ENCODE measurements at places on chromosomes 12 and 14. TPM values are rescaled to one million over a fixed set of nuclear protein-coding genes. Genes with fewer than 3 reads are reported as not detected.
A peak's percentile ranks its signal among the peaks of the same experiment; 100 is the strongest.

DNA sequence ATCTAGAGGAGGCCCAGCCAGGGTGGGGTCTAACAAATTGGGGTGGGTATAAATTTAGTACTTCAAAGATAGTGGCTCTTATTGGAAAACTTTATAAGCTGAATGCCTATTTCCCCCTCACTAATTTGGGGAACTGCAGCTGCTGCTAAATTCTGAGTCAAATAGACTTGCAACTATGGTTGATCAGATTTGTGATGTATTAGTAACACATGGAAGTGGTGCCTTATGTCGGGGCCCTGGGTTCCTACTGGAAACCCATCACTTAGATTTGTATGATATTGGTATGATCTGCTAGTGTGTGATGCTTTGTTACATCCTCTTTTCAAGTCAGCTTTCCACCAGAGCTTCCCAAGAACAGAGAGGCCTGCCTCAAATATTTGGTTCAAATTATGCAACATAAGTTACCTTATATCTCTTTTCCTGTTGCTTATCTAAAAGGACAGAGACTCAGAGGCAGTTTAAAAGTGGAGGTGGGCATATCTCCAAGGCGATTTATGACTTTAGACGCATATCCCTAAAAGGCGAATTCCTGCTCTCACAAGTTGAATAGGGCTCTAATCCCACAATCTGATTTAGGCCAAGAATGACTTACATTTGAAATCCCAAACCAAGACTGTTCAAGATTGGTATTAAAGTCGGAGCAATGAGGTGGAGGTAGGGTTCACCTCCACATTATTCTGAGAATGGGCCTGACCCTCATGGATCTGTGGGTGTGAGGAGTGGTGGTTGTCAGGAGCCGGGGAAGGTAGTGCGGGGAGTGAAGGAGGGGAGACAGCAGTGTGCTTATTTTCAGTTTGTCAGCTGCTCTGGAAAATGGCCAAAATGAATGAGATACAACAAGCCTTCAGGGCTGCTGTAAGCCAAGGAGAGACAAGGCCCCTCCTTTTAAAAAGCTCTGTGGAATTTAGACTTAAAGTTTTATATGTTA, 425.8 kb downstream of the RAD51B start:
- DNase-seq, result no peak

DNA sequence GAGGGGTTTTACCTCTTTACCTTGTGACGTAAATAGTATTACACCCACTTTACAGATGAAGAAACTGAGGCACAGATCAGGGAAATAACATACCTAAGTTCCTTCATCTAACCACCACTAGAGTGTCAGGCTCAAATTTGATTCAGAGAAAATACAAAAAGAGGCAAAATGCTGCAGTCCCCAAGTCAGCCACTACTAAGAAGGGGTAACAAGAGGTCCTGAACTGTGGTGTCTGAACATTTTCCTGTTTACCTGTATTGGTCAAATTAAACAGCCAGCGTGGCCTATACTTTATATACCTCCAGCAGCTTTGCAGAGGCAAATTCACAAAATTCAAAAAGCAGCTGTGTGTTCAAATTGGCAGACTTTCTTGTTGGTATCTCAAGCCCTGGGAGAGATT, 92.0 kb downstream of the TBX5 start:
- DNase-seq, result no peak

DNA sequence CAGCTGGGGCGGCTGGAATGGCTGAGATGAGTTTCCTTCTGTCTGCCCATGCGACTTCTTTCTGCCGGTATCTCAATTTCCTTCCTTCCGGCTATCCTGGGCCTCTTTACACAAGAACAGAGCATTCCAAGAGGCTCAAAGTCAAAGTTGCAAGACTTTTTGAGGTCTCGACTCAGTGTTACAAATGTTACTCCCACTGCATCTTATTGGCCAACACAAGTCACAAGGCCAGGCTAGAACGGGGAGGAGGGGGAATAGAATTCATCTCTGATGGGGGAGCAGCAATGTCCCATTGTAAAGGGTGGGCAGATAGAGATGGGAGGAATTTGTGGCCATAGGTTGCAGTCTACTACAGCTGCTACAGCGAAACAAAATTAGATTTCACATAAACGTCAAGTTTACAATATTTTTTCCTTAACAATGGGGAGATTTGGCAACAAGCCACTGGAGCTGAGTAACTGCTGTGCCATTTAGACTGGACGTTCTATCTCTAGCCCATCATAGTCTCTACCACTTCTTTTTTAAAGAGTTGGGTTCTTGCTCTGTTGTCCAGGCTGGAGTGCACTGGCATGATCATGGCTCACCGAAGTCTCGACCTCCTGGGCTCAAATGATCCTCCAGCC, 9.5 kb upstream of the NYNRIN start:
- no peak for DNase-seq

DNA sequence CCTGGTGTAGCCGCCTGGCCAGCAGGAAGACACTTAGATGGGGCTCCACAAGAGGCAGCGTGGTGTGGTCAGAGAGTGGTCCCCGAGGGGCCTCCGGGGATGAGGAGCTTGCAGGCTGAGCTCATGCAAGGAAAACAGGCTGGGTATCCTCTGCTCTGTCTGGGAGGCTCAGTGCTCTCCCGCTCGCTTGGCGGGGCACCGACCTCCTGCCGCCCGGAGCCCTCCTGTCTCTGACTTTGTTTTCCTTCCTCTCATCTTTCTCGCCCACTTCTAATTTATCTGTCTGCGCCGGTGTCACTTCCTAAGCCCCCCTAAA, 31.3 kb upstream of the DLK1 start:
- no peak for DNase-seq

DNA sequence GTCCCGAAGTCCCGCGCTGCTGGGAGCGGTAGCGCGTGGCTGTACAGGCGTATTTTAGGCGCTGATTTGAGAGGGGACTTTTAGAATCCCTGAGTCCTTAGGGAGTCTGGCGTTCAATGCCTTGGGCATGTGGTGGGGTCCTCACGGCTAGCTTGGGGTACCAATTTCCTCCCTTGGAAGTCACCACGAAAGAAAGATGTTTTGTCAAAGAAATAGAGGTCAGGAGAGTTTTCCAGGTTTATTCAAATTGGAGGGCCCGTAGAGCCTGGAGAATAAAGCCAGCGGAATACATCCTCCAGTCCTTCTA, 63.9 kb downstream of the KLHL28 start:
- no peak for DNase-seq

DNA sequence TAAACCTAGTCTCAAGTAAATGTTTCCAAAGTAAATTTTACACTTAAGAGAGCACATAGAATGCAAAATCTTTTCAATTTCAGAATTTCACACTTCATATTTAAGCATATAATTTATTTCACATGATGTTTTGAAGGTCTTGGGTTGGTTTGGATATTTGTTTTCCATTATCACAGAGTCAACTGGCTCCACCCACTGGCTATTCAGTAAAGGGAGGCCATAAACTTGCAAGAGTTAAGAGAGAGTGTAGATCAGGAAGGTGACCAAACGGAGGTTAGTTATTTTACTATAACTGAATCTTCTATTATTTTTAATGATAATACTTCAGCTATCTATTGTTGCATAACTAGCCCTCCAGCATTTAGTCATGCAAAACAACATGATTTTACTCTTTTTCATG, 6.2 kb upstream of the CPNE8 start:
- no peak for DNase-seq

DNA sequence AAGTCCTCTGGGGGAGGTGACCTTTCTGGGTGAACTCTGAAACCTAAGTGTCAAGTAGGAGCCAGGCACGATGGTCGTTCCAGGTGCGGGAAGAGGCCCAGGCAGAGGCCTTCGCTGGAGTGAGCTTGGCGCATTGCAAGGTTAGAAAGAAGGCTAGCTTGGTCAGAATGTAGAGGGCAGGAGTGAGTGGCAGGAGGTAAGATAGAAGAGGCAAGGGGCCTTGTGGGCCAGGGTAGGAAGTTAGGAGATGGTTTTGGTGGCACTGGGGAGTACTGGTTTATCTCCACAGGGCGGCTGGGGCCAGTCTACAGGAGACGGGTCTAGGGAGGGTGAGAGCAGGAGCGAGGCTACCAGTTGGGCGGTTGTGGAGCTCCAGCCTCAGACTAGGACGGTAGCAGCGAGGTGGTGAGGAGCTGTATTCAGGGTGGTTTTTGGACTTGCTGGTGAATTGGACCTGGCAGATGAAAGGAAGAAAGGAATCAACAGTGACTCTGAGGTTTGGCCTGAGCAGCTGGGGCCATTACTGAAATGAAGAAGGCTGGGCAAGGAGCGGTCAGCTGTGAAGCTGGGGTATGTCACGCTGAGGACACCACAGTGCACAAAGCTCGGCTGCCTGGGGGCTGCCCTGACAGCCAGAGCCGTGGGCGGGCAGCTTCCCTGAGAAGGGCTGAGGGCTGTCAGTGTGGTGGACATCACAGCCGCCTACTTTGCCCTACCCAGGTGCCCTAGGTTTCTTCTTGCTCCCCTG, 9.0 kb downstream of the MLXIP start:
- no peak for DNase-seq

DNA sequence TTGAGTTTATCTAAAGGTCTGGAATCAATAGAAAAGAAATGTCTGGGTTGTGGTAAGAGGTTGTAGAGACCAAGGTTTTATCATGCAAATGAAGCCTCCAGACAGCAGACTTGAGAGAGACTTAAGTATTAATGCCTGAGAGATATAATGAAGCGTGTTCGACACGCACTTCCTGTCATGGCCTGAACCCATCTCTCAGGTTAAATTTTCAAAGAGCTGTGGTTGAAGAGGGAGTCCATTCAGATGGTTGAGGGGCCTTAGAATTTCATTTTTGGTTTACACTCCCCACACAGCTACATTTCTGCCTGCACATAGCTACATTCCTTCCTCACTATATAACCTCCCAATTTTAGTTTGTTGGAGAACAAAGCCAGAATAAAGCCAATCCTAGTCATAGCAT, 10.1 kb upstream of the CLEC12A start:
- DNase-seq, result no peak

DNA sequence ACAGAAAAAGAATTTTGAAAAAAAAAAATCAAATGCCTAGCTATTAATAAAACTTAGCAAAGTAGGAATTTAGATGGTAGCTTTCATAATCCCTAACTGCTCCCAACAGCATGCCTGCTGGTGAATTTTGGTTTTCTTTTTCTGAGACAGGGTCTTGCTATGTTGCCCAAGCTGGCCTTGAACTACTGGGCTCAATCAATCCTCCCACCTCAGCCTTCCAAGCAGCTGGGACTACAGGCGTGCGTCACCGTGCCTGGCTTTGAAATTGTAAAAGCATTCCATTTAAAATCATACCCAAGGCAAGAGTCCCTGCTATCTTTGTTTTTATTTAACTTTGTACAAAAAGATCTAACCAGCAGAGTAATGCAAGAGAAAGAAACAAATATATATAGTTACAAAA, 20.7 kb downstream of the FBXO21 start:
- no peak for DNase-seq

- DNase-seq, result no peak
These were observed 214.8 kb downstream of the TTC6 start for GRCh38 chr14:37810094-37810801.

DNA sequence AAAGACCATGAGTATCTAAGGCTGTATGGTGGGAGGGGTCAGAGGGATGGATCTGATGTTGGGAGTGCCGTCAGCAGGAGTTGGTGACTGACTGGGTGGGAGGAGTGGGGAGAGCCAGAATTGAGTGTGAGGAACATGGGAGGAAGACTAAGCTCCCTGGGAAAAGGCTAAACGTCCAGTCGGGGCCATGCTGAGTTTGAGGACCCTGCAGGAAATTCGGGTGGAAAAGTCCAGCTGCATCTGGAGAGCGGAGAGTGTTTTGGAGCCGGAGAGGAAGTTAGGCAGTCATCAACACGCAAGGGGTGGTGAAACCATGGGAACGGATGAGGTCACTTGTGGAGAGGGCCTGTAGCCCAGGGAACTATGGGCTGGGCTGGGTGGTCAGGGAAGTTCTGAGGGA, 60.9 kb downstream of the ELK3 start:
- no peak for DNase-seq

GRCh38 chr14:89507926-89508460, 91.0 kb upstream of the FOXN3 start:
- peak; percentile 42 for DNase-seq

DNA sequence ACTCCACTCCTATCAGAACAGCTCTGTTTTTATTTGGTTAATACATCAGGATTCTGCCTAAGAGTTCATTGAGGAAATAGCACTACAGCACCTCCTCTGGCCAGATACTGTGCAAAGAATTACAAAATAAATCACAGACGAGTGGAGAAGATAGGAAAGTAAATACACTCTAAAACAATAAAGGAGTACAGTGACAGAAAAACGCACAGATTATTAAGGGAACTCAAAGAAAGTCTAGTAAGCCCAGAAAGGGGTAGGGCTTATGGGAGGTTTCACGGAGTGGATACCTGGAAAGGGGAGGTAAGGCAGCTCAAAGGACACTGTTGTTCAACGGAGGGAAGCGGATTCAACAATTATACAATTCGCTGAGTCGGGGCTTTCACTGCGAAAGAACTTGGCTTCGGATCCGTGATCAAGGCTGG, 5.5 kb downstream of the OR10AD1 start:
- no peak for DNase-seq

DNA sequence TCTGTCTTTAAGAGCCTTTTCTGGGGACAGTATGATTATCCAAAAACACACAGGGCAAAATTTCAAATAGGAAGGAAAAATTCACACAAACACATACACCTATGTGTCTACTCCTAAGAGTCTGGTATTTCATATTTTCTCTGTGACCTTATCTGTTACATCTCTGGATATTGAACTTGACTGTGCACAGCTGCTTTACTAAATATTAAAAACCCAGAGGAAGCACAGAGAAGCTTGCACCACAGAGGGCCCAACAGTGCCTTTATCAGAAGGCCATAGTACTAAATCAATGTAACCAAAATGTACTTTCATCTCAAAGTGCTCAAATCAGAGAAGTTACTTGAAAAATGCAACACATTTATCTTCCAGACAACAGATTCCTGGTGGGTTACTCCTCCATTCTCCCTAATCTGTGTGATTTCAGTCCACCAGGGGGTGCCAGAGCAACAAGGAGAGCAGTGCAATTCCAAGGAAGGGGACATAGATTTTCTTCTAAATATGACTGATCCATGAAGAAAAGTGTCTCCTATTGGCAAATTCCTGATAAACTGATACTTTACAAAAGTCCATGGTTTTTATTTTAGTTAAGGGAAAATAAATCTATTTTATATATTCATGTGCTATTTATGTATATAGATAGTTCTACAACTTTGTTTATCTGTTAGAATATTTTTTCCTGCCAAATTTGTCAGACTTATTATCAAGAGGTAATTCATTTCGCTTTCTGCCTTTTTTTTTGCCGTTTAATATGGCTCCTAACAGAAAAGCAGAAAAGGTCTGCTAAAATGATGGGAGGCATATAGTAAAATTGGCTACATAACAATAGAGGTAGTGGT, 617.6 kb downstream of the LRFN5 start:
- peak; percentile 19 for DNase-seq

- no peak for DNase-seq
These were observed 806 bp downstream of the LTBR start for GRCh38 chr12:6384499-6385436.

EIF2S3B gene
- total RNA-seq, result 1.3 TPM

PRR4 gene
- 0.38 TPM for total RNA-seq

KCNC2 gene
- not detected for total RNA-seq

GOLGA5 gene
- total RNA-seq, result 41.2 TPM

PGAM5 gene
- total RNA-seq, result 47.1 TPM

TCP11L2 gene
- 24.9 TPM for total RNA-seq

ASCL1 gene
- total RNA-seq, result not detected

HSPB8 gene
- 43.3 TPM for total RNA-seq

TAS2R42 gene
- total RNA-seq, result not detected
